Cardiac septum (tissue), 1 donor: ENCODE measurements at places on chromosomes 5 and 9. TPM values are rescaled to one million over a fixed set of nuclear protein-coding genes. Genes with fewer than 3 reads are reported as not detected.

PPIC gene
- total RNA-seq, result 40.0 TPM

NRARP gene
- total RNA-seq, result 11.7 TPM

PCDHGA11 gene
- 9.6 TPM for total RNA-seq

SMIM33 gene
- total RNA-seq, result not detected

MAML1 gene
- 13.2 TPM for total RNA-seq

ALDH1A1 gene
- 6.2 TPM for total RNA-seq
